ENCODE measurements at places on chromosomes 5 and 9.

DNA sequence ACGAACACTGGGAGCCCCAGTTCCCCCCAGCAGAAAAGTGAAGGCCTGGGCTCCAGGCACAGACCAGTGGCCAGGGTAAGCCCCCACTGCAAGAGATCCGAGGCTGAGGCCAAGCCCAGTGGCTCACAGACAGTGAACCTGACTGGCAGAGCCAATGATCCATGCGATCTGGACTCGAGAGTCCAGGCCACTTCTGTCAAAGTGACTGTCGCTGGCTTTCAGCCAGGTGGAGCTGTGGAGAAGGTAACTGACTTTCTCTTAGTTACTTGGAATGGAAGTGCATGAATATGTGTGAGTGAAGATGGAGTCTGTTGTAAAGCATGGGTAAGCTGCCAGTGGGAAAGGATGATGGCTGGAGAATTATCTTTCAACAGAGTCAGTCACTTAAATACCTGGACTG is 99.7 kb downstream of the GOLPH3 start:
- no peak for DNase-seq

- DNase-seq, result no peak
These were observed at the start of gene PTBP3 for GRCh38 chr9:112332977-112333638. PTBP3 (minus strand) TSS chr9:112333619; CDS start chr9:112297865, 35,754 bp downstream.

DNA sequence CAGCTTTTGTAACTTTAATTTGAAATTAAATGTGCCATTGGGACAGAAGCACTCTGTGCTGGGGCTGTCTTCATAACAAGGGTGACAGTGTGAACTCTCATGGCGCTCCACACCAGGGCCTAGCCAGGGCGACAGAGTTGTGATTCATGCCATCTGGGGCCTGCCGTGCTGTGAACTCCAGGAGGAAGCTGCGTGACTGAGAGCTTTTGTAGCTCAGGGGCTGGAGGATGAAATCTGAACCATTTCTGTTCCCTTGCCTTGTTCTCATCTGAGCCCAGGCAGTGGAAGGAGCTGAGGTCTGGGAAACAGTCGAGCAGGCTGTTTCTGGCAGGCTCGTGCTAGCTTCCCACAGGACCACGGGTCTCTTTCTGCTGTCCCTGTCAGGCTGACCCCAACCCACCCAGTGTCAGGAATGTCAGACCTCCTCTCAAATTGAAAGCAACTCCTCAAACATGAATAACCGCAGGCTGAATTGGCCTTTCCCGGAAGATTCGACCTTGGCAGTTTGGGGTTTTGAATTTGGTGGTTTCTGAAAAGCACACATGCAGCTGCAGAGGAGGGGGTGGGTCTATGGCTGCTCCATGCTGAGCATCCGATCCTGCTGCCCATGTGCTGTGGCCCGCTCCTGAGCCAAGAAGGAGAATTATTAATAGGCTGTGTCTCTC is 69.2 kb upstream of the RPS23 start:
- no peak for DNase-seq

- no peak for DNase-seq
These were observed 591.5 kb downstream of the RAB3C start for GRCh38 chr5:59174248-59174844.

- no peak for DNase-seq
These were observed 533.8 kb upstream of the CLINT1 start for GRCh38 chr5:158392753-158393152.

DNA sequence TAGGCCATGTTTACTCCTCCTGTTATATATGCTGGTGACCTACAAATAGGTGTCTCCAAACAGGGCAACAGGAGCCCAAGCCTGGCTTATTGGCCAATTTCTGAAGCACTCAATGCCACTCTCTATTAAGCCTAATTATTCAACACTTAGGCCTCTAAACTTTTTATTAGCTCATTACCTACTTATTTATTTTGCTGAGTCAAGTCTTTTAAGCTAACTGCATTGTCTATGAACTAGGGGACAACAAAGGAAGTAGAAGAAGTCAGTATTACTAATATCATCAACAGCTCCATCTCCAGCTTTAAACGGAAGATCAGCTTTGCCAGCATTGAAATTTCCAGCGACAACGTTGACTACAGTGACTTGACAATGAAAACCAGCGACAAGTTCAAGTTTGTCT is 28.2 kb downstream of the GABRP start:
- DNase-seq, result no peak

DNA sequence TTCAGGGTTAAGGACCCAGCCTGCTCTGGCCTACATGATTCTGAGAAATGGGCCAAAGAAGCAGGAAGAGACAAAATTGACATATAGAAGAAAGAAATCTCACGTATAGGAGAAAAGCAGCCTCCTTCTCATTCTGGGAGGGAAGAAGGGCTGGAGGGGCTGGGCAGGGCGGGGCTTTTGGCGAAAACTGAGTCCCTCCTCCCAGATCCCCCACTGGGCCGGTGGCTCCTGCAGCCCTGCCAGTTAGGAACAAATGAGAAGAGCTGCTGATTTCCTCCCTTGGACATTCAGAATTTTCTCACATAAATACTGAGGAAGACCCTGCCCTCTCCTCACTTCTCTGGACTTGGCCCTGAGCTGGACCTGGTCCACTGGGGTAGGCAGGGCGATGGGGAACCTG is at the start of gene WNT8A:
WNT8A (plus strand) TSS at position 332 of the 400 bp plus-strand sequence. CDS start 95 bp downstream, outside the sequence.
- DNase-seq, result no peak

GRCh38 chr9:136345281-136346156 is 18.0 kb downstream of the DNLZ start:
- no peak for DNase-seq

DNA sequence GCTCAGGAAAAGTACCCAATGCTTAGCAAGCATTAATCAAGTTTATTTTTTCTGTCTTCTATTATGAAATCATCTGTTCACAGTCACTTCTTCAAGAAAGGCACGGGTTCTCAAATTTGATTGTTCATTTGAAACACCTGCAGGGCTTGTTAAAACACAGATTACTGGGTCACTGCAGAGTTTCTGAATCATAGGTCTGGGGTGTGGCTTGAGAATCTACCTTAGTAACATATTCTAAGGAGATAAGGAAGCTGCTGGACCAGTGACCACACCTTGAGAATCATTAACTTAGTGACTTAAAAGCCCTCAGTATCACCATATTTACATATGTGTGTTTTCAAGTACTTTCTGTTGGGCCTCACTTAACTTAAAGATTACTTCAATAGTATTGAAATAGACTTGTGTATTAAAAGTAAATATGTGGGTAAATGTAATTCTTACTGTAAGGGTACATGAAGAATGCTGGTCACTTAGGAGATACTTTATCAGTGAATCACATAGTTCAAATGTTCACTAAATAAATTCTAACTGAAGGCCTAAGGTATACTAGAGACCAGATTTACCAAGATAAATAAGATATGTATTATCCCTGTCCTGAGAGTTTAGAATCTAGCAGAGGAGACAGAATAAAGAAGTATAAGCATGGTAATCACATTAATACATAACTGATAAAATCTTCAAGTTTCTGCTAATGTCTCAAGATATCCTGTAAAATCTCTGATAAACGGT is 1342.1 kb upstream of the C9orf72 start:
- no peak for DNase-seq

- no peak for DNase-seq
These were observed 42.2 kb upstream of the ZNF354B start for GRCh38 chr5:178817506-178817905.

- no peak for DNase-seq
These were observed 188.7 kb downstream of the HSPA4 start for GRCh38 chr5:133240425-133241091.

GRCh38 chr5:124698770-124699169 is 47.7 kb downstream of the ZNF608 start:
- no peak for DNase-seq

DNA sequence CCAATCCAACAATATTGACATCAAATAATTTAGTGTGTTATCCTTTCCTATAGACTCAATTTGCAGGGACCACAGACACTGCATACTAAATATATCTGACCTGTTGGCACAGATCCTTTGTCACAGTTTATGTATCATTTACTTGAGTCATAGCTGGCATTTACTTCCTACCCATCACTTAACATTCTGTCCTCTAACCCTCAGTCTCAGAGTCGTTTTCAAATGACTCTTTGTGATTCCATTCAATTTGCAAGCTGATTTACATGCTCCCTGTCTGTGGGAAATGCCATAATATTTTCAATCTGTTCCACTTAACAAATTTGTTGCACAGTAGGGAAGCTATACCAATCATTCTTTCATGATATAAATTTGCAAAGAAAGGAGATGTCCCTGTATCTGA is 265.7 kb upstream of the EDIL3 start:
- no peak for DNase-seq

DNA sequence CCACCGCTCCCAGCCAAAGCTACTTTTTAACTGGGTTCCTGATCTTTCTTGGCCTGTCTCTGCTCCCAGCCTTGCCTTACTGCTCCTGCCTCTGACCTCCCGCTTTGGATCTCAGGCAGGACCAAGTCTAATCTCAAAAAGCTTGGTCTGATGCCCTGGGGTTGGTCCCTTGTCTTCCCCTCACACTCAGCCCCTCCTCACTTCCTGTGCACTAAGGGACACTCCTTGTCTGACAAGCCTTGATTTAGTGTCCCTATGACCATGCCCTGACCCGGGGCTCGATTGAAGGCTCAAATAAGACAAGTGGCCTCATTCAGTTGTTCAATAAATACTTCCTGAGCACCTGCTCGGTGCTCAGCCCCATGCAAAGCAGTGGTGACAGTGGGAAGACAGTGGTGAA is 3.7 kb upstream of the GTF3C5 start:
- DNase-seq, result no peak

DNA sequence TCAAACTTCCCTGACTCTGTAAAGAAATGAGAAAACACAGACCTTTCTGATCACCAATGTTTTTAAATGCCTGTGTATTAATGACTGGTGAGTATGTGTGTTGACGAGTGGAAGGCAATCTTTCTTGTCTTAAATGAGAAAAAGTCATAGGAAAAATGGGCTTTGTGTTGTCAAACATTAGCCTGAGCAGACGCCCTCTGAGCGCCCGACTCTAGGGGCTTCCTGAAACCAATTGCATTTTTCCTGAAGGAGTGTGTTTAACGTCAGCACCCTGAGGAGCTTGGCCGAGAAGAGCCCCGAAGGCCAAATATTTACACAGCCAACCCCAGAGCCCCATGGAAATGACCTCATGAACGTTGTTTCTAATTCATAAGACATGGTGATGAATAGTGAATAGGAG is 154.3 kb downstream of the PHF2 start:
- DNase-seq, result no peak

DNA sequence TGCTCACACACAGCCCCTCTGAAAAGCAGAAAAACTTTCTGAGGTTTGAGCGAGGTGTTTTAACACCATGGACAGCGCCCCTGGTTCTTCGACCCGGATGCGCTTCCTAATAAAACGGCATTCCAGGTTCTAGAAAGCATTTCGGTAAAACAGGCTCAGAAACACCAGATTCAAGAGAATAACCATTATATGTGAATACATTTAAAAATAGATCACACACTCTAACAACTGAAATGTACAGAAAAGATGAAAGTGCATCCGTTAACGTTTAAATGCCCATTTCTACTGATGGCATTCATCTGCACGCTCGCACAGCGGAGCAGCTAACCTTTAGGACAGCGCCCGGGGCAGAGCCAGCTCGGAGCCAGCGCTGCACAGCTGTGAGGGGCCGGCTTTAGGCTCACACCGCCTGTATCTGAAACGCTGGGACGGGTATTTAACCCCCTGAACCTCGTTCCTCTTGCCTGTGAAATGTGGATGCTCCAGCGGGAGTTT is 26.3 kb upstream of the TENT4A start:
- DNase-seq, result no peak

DNA sequence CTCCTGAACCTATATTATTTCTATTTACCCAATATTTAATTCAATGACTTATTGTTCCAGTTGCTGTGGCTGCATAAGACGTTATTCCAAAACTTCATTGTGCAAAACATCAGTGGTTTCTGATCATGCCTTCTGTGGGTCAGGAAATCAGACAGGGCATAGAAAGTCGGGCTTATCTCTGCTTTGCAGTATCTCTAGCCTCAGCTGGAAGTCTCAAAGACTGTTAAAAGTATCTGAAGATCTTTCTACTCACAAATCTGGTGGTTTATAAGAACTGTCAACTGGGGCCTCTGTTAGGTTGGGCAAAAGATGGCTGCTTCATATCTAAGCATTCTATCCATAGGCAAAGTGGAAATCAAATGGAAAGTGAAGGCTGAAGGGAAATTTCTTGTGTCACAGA is 687.7 kb upstream of the ARRDC3 start:
- no peak for DNase-seq

DNA sequence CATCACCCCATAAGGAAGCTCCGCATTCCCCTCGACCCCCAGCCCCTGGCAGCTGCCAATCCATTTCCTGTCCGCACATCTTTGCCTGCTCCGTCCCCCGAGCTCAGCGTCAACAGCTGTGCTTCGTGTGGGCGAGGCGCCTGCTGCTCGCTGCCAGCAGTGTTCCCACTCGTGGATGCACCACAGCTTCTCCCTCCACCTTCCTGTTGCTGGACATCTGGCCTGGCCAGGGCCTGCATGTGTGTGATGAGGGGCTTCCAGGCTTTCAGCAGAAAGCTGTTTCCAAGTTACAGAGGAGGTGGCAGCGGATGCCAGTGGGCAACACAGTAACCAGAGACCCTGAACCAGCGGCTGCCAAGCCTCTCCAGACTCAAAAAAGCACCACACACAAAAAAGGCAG is 86.0 kb downstream of the PRRT1B start:
- no peak for DNase-seq

DNA sequence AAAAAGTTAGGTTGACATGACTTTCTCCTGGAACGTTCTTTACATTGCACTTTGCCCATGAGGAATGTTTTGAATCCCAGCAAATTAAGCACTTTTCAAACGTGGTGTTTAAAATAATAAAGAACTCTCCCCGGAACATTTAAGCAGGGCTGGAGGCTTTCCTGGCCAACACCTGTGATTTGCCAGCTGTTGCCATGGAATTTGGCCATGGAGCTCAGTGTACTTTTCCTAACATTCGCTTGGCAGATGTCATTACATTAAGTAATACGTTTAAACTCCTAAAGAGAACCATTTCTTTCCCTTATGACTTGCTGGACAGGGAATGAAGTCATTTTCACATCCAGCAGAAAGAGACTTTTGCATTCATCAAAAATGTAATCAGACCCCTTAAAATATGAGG is 146.1 kb downstream of the GAS1 start:
- no peak for DNase-seq

GRCh38 chr9:82729141-82729540 is 333.8 kb downstream of the RASEF start:
- DNase-seq, result no peak

DNA sequence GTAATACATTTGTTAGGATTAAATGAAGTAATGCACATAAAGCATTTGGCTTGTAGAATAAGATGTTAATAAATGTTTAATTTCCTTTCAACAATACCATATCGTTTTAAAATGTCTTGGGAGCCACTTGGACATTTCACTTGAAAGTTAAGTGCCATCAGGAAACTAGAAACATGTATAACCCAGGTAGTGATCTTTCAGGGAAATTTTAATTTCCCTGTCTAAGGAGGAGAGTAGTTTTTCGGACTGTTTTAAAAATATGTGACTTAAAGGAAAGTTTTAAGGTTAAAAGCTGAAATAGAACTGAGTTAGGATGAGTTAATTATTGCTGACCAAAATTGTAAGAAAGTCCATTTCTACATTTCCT is 18.0 kb downstream of the CDC42SE2 start:
- DNase-seq, result no peak
